Ascending aorta (tissue), 2 donors: ENCODE measurements at places on chromosomes 7 and 10.

- no peak for DNase-seq
Measured at GRCh38 chr7:106774768-106775551, 90.1 kb upstream of the PIK3CG start.

DNA sequence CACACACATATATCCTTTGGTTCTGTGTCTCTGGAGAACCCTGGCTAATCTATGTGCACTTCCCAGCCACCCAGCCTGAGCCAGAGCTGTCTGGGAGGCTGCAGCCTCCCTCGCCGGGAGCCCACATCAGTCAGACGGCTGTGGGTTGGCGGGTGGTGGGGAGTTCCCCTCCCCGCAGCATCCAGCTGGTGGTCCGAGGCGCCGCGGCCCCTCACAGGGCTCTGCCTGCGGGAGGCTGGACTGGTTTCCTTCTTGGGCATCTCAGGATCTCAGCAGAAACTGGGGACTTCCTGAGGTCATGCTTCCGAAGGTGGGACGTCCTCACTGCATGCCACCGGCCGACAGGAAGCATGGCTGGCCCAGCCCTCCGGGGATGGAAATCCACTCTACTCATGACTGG, 22.0 kb upstream of the PSMG3 start:
- no peak for DNase-seq

- DNase-seq, result no peak
Measured at GRCh38 chr10:132298038-132298881, 9.5 kb downstream of the STK32C start.

GRCh38 chr7:48088559-48089045, 463 bp upstream of the UPP1 start:
- DNase-seq, result peak; percentile 95

- DNase-seq, result no peak
Measured at GRCh38 chr7:138825049-138825721, 27.2 kb upstream of the ATP6V0A4 start.

- no peak for DNase-seq
Measured at GRCh38 chr10:27153845-27154193, 365 bp downstream of the YME1L1 start.

- DNase-seq, result no peak
Measured at GRCh38 chr7:34109936-34110780, 204.8 kb downstream of the BMPER start.

DNA sequence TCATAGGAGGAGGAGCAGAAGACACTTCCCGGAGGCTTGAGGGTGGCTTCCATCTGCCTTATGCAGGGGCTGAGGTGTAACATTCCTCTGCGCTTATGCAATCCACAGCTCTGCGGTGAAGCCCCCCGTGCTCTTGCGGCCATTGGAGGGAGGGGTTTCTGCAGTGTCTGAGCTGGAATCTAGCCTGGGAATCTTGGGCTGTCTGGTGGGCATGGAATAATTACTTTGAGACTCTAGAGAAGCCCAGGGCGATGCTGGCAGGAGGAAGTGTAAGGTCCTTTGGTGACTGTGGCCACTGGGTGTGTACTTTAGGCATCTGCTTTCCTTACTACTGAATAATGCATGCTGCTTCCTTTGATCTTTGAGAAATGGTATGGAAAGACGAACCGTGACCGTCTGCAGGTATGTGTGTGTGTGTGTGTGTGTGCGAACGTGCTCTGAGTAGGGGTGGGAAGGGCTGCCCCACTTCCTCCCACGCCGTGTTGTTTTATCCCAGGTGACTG, 181.0 kb downstream of the PRPF18 start:
- no peak for DNase-seq

- DNase-seq, result no peak
Measured at GRCh38 chr10:30442019-30442606, 8.1 kb downstream of the MAP3K8 start.

- DNase-seq, result no peak
Measured at GRCh38 chr10:89582022-89582421, 46.6 kb upstream of the SLC16A12 start.

GRCh38 chr7:158751751-158752150, 47.1 kb upstream of the NCAPG2 start:
- DNase-seq, result no peak

DNA sequence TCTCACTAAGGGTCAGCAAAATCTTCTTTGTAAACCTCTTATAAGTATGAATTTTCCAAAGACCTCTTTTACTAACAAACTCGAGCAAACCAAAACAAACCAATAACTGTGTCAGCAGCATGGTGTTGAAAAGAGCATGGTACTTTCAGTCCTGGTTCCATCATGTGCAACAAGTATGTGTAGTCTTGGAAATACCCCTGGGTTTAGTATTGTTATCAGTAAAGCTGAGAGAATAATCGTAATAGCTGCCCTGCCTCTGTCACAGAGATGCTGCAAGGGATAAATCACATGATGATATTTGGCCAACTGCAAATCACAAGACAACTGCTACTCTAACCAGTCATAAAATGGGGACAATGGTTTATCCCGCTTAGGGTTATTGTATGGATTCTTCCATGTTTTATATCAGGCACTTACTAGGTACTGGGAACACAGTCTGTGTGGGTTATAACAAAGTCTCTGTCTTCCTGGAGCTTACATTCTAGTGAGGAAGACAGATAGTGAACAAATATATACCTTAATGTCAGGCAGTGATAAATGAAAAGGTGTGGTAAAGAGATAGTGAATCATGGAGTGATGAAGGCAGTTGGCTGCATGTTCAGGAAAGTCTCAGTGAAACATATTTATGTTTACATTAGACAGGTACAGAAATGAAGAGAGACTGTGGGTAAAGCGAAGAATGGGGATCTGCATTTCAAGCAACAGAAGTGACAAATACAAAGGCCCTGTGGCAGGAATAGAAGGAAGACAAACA, 60.5 kb upstream of the C10orf90 start:
- DNase-seq, result no peak

DNA sequence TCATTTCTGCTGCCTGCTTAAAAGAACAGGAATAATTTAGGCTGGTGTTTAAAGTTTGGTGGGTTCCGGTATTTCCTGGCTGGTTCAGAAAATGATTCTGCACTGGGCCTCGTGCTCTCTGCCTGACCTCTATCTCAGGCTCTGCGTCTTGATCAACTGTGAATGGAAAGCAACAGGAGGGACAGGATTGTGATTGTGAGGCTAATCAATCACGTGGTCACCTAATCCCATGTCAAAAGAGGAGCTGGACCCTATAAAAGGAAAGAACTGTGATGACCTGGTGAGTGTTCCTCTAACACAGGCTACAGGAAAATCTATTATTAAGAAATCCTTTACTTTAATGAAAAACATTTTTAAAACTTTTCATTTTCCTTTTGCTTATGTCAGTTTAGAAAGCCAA, at the start of gene DHX32:
DHX32 (minus strand) TSS at position 101 of the 400 bp plus-strand sequence. CDS start 468 bp downstream, outside the sequence.
- no peak for DNase-seq

- no peak for DNase-seq
Measured at GRCh38 chr7:116527521-116527920, 2.7 kb downstream of the CAV1 start.

GRCh38 chr10:68684413-68684812, 36.6 kb upstream of the CCAR1 start:
- no peak for DNase-seq

GRCh38 chr10:83515001-83515400, 624.3 kb upstream of the GHITM start:
- no peak for DNase-seq

GRCh38 chr10:97744405-97745035, 7.6 kb downstream of the ZFYVE27 start:
- no peak for DNase-seq

GRCh38 chr10:68861253-68861652, 33.9 kb downstream of the STOX1 start:
- no peak for DNase-seq

DNA sequence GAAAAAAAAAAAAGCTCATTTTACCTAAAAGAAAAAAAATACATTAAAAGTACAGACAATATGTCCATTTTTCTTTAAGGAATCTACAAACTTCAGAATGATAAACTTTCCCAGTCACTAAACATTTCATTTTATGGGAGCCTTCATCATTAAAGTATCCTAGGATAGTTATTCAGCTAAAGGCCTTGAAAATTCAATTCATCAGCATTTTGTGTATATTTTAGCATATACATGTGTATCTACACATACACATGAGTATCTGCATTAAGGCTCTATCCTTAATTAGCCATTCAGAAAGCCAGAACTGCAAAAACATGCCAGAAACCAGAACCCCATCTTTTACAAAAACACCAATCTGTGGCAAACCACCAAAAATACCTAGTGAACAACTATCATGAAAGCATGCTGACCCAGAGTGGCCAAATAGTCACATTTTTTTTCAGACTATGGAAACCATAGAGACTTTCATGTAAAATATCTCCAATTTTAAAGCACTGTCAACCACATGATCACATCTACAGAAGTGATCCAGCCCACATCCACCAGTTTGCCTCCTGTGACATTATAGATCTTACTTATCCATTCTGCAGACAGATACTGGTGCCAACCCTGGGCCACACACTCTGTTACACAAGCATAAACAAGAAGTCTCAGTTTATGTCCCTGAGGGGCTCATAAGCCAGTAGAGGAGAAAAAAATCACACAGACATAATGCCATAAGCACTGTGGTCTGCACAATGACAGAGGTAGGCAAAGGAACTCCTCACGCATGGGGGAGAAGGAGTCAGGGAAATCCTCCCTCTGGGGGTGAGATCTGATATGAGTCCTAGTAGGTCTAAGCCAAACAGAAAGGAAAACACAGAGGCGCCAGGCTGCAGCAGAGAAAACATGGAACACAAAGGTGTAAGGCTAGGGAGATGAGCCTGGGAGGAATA, 79.2 kb downstream of the SRPK2 start:
- no peak for DNase-seq

DNA sequence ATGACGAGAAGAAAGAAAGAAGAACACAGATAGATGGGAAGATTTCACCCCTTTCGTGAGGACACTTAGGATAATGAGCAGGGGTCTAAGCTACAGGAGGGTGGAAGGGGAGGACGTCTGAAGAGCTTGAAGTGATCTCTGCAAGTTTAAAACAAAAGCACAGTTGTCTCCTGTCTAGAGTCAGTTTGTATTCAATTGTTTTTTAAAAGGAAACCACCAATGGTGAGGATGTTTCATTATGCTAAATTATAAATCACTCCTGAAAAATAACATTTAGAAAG, 85.9 kb downstream of the ADAM12 start:
- no peak for DNase-seq

DNA sequence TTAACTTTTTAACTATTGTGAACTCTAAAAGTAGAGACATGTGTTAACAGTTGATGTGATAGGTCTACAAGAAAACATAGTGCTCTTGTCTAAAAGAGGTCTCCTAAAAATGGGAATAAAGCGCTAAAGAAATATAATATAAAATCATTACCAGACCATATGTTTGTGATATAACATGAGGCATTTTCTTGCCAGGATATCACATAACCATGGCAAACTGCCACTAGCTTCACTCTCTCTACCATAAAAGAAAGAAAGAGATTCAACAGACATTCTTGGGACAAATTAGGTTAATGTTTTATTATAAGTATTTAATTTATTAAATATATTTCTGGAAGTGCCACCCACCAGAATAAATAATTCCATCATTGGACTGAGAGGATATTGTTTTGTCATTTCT, 115.0 kb downstream of the TMEM26 start:
- no peak for DNase-seq

DNA sequence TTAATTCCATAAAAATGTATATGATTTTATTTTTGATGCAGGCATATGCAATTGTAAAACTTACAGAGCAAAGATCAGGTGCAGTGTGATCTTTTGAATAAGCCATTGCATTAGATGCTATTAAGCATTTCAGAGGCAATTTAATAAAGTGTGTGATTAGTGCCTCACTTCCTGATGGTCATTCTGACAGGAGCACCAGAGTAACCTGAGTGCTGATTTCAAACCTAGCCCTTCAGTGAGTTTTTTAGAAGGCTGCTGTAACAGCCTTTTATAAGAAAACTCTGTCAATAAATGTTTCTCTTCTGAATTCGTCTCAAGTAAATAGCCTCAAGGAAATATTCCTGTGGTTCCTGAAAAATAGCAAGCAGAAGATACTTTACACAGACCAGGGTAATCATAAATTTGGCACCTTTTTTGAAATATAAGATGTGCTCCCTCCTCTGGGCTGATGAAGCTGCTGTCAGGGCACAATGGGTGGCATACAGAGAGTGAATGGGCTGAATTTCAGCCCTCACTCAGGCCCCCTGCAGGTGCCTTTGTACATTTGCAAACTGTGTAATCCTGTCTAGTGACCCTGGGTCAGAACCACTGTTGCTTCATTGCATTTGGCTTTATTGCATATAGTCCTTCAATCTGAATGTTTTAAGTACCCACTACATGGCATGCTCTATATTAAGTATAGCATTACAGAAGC, 193.7 kb upstream of the CSTF2T start:
- no peak for DNase-seq

- DNase-seq, result no peak
Measured at GRCh38 chr7:36038063-36038721, 114.9 kb upstream of the EEPD1 start.

DNA sequence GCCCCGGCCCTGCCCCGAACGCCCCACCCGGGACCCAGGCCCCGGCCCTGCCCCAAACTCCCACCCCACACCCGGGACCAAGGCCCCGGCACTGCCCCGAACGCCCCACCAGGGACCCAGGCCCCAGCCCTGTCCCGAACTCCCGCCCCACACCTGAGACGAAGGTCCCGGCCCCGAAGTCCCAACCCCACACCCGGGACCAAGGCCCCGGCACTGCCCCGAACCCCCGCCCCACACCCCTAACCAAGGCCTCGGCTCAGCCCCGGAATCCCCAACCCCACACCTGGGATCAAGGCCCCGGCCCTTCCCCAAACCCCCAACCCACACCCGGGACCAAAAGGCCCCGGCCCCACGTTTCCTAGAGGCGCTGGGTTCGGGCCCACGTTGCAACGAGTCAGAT, 1.1 kb upstream of the LARP4B start:
- no peak for DNase-seq

DNA sequence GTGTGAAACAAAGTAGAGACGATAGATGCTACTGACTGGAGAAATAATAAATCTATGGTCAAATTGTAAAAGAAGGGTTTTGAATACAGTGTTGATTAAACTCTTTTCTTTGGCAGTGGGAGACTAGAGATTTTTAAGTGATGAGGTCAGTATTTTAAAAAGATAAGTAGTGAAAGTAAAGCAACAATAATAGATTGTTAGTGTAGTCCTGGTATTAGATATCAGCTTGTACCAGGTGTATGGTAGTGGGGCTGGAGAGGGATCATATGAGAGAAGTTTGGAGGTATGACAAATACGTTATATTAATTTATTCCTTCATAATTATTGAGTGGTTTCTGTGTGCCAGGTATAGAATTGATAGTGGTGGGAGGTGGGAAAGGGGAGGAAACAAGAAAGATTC, 25.2 kb downstream of the PHTF2 start:
- DNase-seq, result no peak

DNA sequence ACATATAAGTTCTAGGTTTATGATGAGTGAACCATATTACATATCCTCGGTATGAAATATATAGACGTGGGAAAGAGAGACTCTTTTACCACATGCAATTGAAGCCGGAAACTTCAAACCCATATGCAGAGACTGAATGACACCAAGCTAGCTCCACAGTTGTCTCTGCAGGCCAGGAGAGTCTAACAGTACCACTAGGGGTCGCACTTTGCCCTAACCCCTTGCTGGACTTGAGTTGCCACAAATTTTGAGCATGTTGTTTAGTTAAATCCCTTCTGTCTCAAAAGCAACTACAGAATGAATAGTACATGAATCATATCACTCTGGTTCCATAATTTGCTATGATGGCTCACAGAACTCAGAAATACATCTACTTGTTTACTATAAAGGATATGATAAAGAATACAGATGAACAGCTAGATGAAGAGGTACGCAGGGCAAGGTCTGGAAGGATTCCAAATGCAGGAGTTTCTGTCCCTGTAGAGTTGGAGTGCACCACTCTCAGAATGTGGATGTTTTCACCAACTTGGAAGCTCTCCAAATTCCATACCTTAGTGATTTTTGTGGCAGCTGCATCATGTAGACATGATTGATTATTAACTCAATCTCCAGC, 112.4 kb upstream of the YAE1 start:
- no peak for DNase-seq
